Stimulated activated CD8-positive, alpha-beta memory T cell treated with anti-CD3 and anti-CD28 coated beads, Interleukin-4, amount 100 ng/mL, for 1 hour (primary cell): ENCODE measurements at places on chromosomes 6 and 20.

DNA sequence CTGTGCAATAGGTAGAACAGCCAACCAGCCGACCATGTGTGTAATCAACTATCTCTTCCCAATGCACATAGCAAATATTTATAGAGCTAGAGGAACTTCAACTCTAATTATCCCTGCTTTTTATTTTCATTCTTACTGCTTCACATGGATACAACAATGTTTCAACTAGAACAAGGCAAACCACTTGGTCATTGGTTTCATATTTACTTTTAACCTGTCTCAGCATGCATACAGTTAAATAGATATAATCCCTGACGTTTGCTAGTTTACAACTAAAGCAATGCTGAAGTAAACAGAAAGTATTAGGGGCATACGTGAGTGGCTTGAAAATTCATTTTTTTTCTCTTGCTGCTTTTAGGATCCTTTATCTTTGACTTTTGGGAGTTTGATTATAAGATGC, 318.5 kb upstream of the MAP3K7 start:
- no peak for DNase-seq

DNA sequence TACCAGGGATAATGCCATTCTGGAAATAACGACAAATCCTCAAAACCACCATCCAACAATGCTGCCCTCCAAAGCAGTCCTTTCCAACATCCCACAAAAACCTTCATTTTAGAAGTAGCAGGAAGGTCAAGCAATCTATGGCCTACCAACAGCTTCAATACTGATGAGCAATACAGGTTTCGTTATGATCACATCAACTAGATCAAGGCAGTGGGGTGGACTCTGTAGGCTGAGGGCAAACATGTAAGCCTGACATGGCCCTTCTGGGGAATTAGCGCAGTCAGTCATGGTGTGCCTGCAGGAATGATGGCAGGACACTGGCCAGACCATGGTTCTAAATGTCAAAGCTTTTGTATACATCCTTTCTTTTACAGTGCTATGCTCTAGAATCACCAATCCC, 41.7 kb downstream of the EZR start:
- DNase-seq = no peak

- DNase-seq = no peak
Observed at GRCh38 chr6:128259029-128259724, 261.2 kb downstream of the PTPRK start.

DNA sequence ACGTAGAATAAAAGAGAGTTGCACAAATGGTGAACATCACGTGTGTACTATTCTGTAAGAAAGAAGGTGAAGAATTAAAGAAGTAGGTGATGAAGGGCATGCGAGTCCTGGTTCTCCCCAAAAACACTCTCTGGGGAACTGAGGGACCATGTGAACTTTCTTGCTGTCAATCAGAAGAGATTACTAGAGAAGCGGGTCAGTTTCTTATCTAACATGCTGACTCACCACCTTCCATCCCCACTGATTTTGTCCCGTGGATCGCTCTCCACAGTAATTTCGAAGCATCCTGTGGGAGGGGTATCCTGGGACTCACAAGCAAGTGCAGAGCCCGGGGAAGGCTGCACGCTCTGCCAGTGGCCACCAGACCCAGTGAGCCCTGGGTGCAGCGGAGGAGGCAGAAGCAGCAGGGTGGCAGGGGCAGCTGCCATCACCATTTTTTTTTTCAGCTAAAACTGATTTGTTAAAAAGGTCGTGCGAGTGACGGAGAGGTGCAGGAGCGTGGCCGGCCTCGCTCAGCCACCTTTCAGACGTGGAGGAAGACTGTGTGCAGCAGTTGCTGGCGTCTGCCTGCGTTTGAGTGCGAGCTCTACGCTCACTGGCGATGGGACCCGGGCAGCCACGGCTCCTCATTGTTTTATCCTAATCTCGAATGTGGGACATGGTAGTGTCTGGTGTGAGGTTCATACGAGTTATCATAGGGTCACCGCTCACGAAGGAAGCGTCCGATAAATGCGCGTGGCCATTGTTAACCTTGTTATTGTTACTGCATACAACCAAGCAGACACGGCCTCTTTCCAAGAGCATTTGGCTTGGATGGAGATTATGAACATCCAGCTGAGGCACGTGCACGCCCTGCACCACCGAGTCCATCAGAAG, 28.0 kb upstream of the SLCO4A1 start:
- DNase-seq = no peak

- DNase-seq = no peak
Observed at GRCh38 chr6:165834613-165835259, 171.7 kb upstream of the PDE10A start.

- DNase-seq = no peak
Observed at GRCh38 chr6:114281496-114281895, 61.3 kb downstream of the HS3ST5 start.
